ENCODE measurements at places on chromosomes 5 and 9. TPM values are rescaled to one million over a fixed set of nuclear protein-coding genes. Genes with fewer than 3 reads are reported as not detected.

DNA sequence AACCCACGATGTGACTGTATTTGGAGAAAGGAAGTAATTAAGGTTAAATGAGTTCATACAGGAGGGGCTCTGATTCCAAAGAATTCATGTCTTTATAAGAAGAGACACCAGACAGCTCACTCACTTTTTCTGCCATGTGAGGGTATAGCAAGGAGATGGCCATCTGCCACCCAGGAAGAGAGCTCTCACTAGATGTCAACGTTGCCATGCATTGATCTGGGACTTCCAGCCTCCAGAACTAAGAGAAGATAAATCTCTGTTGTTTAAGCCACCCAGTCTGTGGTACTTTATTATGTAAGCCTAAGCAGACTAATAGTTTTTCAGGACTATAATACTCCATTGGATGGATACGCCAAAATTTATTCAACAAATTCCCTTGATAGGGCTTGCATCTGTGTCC is 89.8 kb upstream of the RAD23B start:
- no peak overlapping the region for H3K4me3 ChIP-seq
- no peaks in the 10 kb centered on the region for H3K4me1 ChIP-seq
- DNase-seq = no peak
- H3K27ac ChIP-seq = no peak overlapping the region

GRCh38 chr9:114893221-114894010 is 37.0 kb downstream of the TNFSF8 start:
- peak overlapping the region; percentile 100 for H3K27ac ChIP-seq
- H3K36me3 ChIP-seq = no peaks in the 10 kb centered on the region
- peaks cover 50% of the 10 kb centered on the region for H3K4me1 ChIP-seq
- peak; percentile 89 for DNase-seq

- H3K4me3 ChIP-seq = no peak overlapping the region
- H3K36me3 ChIP-seq = no peaks in the 10 kb centered on the region
- H3K27ac ChIP-seq = no peak overlapping the region
- no peak for DNase-seq
- no peaks in the 10 kb centered on the region for H3K27me3 ChIP-seq
- H3K4me1 ChIP-seq = no peaks in the 10 kb centered on the region
Measured at GRCh38 chr9:24545285-24545684, 412 bp downstream of the IZUMO3 start.

GRCh38 chr5:76081811-76082771 is 1.1 kb upstream of the SV2C start:
- H3K4me3 ChIP-seq = no peak overlapping the region
- no peak for DNase-seq
- H3K36me3 ChIP-seq = no peaks in the 10 kb centered on the region
- H3K27ac ChIP-seq = no peak overlapping the region
- H3K27me3 ChIP-seq = peaks cover 47% of the 10 kb centered on the region

GRCh38 chr5:157671592-157672330 is 428 bp downstream of the C5orf52 start:
- no peaks in the 10 kb centered on the region for H3K36me3 ChIP-seq
- peak overlapping the region; percentile 41 for H3K4me3 ChIP-seq
- no peak overlapping the region for H3K27ac ChIP-seq
- H3K4me1 ChIP-seq = peaks cover 13% of the 10 kb centered on the region

GRCh38 chr9:13082796-13083195 is 196.7 kb downstream of the MPDZ start:
- H3K27ac ChIP-seq = no peak overlapping the region
- DNase-seq = no peak
- H3K27me3 ChIP-seq = no peaks in the 10 kb centered on the region
- no peak overlapping the region for H3K4me3 ChIP-seq

GRCh38 chr9:105957830-105958229 is 263.5 kb downstream of the TMEM38B start:
- H3K36me3 ChIP-seq = no peaks in the 10 kb centered on the region
- H3K27me3 ChIP-seq = no peaks in the 10 kb centered on the region
- H3K4me3 ChIP-seq = no peak overlapping the region
- no peak overlapping the region for H3K27ac ChIP-seq

DNA sequence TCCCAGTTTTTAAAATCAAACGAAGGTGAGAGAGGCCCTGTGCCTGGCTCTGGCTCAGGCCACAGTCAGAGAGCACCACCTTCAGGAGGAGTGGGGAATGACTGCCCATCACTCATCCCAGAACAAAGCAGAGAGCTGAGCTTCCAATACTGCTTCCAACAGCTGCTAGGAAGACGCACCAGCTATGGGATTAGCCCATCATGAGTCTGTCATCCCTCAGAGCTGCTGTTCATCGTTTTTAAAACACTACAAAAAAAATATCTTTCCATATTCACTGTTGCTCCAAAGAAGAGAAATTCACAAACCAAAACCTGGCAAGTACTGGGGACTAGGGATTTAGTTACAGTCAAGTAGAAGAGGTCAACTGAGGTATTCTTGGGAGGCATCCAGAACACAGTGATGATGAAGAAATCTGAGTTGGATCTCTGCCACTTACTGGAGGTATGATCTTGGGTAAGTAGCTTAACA is 102.4 kb downstream of the CDK5RAP2 start:
- peaks cover 5% of the 10 kb centered on the region for H3K4me1 ChIP-seq
- H3K36me3 ChIP-seq = no peaks in the 10 kb centered on the region
- no peak overlapping the region for H3K4me3 ChIP-seq
- no peaks in the 10 kb centered on the region for H3K27me3 ChIP-seq

DNA sequence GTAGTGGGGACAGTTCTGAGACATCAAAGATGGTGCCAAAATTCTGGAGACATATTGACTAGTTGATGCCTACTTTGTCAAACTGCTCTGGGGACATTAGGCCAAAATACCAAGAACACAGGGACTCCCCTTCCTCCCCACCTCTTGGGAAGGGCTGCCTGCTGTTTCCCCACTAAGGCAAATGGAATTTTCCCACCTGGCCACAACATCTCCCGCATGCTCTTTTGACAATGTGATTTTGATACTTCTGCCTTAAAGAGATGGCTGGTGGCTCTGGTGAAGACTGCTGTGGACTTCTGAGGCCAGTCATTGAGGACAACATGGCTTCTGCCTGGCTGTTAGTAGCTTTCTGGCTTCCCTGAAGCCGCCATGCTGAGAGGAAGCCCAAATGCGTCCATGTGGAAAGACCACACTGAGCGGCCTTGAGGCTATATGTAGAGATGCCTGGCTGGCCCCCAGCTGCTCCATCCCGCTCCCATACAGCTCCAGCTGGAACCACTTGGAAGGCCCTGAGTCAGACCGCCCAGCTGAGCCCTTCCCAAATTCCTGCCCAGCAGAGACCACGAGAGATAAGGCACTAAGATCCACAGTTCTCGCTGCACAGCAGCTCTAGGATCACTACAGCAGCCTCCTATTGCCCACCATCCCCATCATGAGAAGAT is 226.7 kb downstream of the SYK start:
- H3K4me1 ChIP-seq = no peaks in the 10 kb centered on the region
- H3K27me3 ChIP-seq = peaks cover 2% of the 10 kb centered on the region
- no peak overlapping the region for H3K27ac ChIP-seq

- no peak for DNase-seq
- H3K36me3 ChIP-seq = peaks cover 10% of the 10 kb centered on the region
- no peaks in the 10 kb centered on the region for H3K4me1 ChIP-seq
- H3K27me3 ChIP-seq = no peaks in the 10 kb centered on the region
- no peak overlapping the region for H3K4me3 ChIP-seq
- H3K27ac ChIP-seq = no peak overlapping the region
Measured at GRCh38 chr9:113255438-113255837, 19.9 kb downstream of the CDC26 start.

GRCh38 chr5:150120062-150120441 is 33.7 kb upstream of the CSF1R start:
- no peak overlapping the region for H3K27ac ChIP-seq
- H3K4me1 ChIP-seq = peaks cover 9% of the 10 kb centered on the region
- no peaks in the 10 kb centered on the region for H3K36me3 ChIP-seq
- no peaks in the 10 kb centered on the region for H3K27me3 ChIP-seq

DNA sequence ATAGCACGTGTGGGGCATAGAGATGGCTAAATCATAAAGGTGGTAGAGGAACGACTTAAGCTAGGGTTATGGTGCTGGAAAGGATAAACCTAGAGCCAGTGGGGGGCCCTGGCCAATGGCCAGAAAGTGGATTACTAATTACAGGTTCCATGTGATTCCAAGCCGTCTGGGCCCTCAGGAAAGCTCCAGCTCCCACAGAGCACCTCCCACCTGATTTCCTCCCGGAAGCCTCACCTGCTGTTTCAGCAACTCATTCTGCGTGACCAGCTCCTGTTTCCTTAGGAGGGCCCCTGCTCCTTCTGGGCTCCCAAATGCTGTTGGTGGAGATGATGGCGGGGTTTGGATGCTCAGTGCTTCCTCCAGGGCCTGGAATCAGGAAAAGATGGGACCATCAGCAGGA is 16.2 kb downstream of the GPX3 start:
- H3K36me3 ChIP-seq = peaks cover 40% of the 10 kb centered on the region
- no peak overlapping the region for H3K27ac ChIP-seq
- no peaks in the 10 kb centered on the region for H3K27me3 ChIP-seq
- no peak overlapping the region for H3K4me3 ChIP-seq

DNA sequence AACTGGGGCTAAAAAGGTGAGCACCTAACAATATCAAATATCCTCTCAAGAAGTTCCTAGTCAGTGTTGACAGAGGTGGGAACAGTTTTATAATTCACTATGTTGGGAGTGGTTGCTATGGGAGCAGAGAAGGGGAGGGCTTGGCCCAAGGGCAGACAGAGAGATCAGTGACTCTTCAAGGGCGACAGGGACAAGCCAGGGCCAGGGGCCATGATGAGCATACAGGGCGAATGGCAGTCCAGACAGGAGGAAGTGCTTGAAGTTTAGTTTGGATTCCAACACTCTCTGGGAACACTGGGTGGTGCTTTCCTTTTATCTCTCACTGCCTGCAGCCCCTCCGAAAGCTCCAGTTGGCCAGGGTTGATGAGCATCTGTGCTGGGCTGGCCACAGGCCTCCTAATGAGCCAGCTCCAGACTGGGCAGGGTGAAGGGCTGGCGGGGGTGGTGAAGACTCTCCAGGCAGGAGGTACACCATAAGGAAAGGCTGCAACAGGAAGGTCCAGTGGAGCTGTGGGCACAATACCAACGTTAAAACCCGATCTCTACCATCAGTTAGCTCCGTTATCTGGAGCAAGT is 111.3 kb downstream of the TMEM174 start:
- no peak for DNase-seq
- H3K4me1 ChIP-seq = peaks cover 25% of the 10 kb centered on the region
- H3K27ac ChIP-seq = no peak overlapping the region
- H3K4me3 ChIP-seq = no peak overlapping the region
- H3K36me3 ChIP-seq = no peaks in the 10 kb centered on the region
- peaks cover 11% of the 10 kb centered on the region for H3K27me3 ChIP-seq

DNA sequence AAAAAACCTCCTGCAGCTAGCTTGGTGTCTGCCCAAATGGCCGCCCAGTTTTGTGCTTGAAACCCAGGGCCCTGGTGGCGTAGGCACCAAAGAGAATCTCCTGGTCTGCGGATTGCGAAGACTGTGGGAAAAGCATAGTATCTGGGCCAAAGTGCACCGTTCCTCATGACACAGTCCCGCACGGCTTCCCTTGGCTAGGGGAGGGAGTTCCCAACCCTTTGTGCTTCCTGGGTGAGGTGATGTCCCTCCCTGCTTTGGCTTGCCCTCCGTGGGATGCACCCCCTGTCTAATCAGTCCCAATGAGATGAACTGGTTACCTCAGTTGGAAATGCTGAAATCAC is 83.0 kb upstream of the JAK2 start:
- H3K27me3 ChIP-seq = no peaks in the 10 kb centered on the region
- H3K36me3 ChIP-seq = no peaks in the 10 kb centered on the region
- no peak overlapping the region for H3K27ac ChIP-seq

DNA sequence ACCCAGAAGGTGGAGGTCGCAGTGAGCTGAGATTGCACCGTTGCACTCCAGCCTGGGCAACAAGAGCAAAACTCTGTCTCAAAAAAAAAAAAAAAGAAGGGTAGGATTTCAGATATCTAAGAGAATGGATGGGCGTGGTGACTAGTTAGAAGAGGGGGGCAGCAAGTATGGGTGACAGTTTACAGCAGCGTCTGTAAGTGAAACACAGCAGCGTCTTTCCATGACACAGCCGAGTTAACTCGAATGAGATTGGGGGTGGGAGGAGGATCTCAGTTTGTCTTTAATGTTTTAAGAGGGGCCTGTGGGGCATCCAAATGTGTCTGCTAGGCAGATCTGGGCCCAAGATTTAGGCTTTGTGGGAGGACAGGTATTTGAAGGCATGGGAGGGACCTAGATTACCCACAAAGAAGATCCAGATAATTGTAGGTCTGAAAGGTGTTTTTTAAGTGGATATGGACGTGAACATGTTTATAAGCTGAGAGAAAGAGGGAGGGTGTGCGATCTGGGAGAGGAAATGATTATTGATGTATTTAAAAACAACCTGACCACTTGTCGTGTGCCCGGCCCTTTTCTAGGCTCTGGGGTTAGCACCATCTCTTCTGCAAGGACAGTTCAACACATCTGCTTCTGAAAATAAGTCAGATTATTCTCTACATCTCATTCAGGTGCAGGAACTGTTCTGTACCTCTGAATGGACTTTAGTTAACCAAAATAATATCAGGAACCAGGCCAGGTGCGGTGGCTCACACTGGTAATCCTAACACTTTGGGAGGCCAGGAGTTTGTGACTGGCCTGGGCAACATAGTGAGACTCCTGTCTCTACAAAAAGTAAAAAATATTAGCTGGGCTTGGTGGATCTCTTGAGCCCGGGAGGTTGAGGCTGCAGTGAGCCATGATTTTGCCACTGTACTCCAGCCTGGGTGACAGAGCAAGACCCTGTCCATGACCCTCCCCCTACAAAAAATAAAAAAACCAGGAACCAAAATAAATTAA is 2.5 kb downstream of the CEP78 start:
- no peak overlapping the region for H3K27ac ChIP-seq
- H3K4me3 ChIP-seq = no peak overlapping the region
- no peak for DNase-seq
- no peaks in the 10 kb centered on the region for H3K36me3 ChIP-seq
- peaks cover 6% of the 10 kb centered on the region for H3K4me1 ChIP-seq

- H3K36me3 ChIP-seq = no peaks in the 10 kb centered on the region
- no peak overlapping the region for H3K4me3 ChIP-seq
- H3K4me1 ChIP-seq = no peaks in the 10 kb centered on the region
- DNase-seq = no peak
- H3K27me3 ChIP-seq = no peaks in the 10 kb centered on the region
Measured at GRCh38 chr5:138711087-138711486, 42.1 kb upstream of the CTNNA1 start.

GRCh38 chr9:4839470-4839912 is 46.7 kb downstream of the RCL1 start:
- no peaks in the 10 kb centered on the region for H3K36me3 ChIP-seq
- no peak for DNase-seq
- no peak overlapping the region for H3K27ac ChIP-seq
- H3K4me3 ChIP-seq = no peak overlapping the region

The AMBP gene
- not detected for polyA plus RNA-seq

The LCN9 gene
- polyA plus RNA-seq = not detected

The GRM6 gene
- polyA plus RNA-seq = not detected

The TPM2 gene
- 144 TPM for polyA plus RNA-seq

The PRR16 gene
- polyA plus RNA-seq = 0.88 TPM

The THBS4 gene
- polyA plus RNA-seq = not detected

The CCDC171 gene
- polyA plus RNA-seq = 0.19 TPM

The MSMP gene
- 23.5 TPM for polyA plus RNA-seq
